ENCODE measurements at places on chromosomes 12 and 14.

- no peak for DNase-seq
Observed at GRCh38 chr12:131117438-131118245, 163.9 kb downstream of the ADGRD1 start.

- DNase-seq = no peak
Observed at GRCh38 chr12:64510667-64511066, 58.7 kb downstream of the TBK1 start.

DNA sequence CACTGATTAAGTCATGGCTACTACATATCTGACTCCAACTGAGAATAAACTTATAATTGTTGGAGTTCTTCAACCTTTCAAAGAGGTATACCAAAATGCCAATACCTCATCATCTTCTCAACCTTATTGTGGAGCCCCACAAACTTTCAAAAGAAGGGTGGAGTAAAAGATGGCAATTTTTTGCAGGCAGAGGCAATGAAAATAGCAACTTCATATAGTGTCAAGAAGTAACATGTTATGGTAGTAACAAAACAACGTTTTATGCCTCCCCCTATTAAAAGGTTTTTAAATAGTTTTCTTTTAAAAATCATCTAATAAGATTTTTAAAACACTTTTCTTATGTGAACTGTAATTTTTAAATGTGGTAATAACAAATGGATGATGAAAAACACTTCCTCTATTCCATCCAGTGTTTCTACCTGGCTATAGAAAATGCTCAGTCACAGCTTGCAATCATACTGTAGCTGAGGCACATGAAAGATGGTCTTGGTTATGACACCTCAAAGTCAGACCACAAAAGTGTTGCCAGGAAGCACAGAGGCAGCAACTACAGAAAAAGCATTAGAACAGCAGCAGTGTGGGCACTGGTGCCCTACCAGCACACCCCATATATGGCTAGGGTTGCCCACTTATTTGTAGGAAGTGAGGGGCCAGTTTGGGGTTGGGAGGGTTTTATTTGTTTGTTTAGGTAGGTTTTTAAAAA is 7.0 kb downstream of the PPP1R12A start:
- peak; percentile 44 for DNase-seq

DNA sequence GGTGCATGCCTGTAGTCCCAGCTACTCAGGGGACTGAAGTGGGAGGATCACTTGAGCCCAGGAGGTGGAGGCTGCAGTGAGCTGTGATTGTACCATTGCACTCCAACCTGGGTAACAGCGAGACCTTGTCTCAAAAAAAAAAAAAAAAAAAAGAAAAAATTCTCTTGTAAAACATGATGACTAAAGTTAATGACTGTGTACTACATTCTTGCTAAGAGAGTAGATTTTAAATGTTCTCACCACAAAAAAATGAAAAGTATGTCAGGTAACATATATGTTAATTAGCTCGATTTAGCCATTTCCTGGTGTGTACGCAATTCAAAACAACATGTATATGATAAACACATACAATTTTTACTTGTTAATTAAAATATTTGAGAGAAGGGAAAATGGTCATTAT is 480.7 kb upstream of the RGS6 start:
- DNase-seq = no peak

- DNase-seq = no peak
Observed at GRCh38 chr14:64928239-64929013, 14.1 kb downstream of the GPX2 start.

GRCh38 chr12:105740970-105741725 is 397.6 kb downstream of the NUAK1 start:
- DNase-seq = no peak

Measured in stimulated activated CD4-positive, alpha-beta T cell treated with anti-CD3 and anti-CD28 coated beads, Interleukin-1b, Interleukin-23, amount 100 ng/mL, for 48 hours (primary cell).